ENCODE measurements at places on chromosomes 5 and 9.

DNA sequence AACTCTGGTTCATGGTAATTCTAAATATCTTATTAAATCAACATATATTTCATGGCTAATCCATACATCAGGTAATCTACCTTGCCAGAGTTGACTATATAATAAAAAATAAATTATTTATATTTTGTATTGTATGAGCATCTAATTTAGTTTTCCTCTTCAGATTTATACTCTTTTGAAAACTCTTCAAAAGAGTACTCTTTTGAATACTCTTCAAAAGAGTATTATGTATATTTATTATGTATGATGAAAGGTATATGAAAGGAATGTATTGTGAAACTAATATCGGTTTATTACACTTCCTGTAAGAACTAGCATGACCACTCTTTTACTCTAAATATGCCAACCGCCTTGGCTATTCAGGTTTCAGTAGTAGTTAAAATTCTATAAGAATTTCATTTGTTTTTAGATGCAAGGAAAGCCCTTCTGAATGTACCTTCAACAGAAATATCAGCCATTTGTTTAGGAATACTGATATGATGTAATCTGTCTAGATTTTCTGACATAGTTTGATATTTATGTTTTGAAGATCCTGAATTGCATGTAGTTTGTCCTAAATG lies 178.7 kb downstream of the WDR70 start:
- DNase-seq, result no peak

DNA sequence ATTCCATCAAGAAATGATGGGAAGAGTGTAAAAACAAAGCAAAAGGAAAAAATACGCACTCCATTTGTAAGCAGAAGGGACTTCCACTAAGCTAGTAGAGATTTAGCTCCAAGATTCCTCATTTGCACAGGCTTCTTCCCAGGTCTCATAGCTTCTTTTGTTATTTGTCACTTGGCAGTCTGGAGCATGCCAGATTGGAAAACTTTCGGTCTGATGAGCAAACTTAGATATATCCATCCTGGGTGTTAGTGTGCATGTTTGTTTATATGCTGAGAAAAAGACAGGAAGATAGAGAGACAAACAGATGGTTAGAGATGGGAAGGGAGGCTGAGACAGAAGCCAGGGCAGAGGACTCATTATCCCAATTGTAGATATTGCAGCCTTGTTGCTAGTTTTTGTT lies 1644.5 kb upstream of the NUDT12 start:
- DNase-seq, result no peak

GRCh38 chr5:169626779-169627178 lies 10.3 kb upstream of the DOCK2 start:
- no peak for DNase-seq

DNA sequence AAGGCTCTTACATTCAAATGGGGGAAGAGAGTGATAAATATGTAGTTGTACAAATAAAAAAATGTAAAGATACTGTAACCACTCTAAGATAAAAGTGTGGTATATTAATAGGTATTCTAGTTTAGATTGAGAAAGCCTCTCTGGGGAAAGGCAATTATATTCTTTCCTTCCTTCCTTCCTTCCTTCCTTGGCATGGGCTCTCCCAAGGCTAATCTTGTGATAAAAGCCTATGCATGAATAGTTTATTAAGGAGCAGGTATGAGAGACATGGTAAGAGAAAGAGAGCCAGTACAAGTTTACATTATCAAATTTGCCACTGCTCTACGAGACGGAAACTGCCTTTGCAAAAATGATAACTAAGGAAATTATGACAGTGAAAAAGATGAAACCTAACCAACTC lies 588.8 kb downstream of the PRELID2 start:
- DNase-seq, result no peak

GRCh38 chr9:115216873-115217272 lies 98.9 kb upstream of the TNC start:
- no peak for DNase-seq

GRCh38 chr5:127909821-127910220 lies 173.7 kb upstream of the SLC12A2 start:
- DNase-seq, result no peak

DNA sequence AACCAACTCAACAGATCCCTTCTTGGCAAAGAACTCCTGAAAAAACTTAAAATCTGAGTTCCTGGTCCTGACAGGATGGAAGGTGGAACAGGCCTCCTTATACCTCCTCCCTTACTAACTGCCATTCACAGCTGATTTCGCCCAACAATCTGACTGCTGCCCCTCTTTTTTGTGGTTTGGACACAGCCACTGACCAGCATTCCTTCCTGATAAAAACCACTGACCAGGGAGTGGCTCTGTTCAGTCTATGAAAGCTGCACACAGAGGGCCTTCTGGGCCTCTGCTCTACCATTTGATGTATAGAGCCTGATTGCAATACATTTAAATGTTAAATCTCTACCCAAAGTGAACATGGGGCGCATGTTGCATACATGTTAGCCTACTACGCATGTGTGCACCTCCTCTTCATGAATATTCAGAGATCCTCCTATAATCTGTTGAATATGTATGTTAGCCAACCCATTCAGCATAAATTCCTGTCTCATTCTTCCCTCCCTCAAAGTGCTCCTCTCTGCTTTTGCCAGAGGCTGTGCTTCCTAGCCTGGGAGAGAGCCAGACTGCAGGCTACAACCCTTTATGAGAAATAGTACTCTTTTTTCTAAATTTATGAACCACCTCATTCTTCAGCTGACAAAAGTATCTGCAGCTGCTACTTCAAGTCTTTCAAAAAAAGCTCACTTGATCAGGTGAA lies 93.7 kb upstream of the MRPS30 start:
- DNase-seq, result no peak

GRCh38 chr5:21644032-21644431 lies 1209.1 kb downstream of the CDH12 start:
- no peak for DNase-seq

- DNase-seq, result no peak
Observed at GRCh38 chr5:107289030-107289714, 381.6 kb downstream of the EFNA5 start.

- no peak for DNase-seq
Observed at GRCh38 chr9:37030611-37030939, 3.5 kb downstream of the PAX5 start.
